ENCODE measurements at places on chromosomes 4 and X. TPM values are rescaled to one million over a fixed set of nuclear protein-coding genes. Genes with fewer than 3 reads are reported as not detected.
A peak's percentile ranks its signal among the peaks of the same experiment; 100 is the strongest.

VEGFC gene
- 6.4 TPM for total RNA-seq

TAF7L gene
- total RNA-seq = 1.1 TPM

DNA sequence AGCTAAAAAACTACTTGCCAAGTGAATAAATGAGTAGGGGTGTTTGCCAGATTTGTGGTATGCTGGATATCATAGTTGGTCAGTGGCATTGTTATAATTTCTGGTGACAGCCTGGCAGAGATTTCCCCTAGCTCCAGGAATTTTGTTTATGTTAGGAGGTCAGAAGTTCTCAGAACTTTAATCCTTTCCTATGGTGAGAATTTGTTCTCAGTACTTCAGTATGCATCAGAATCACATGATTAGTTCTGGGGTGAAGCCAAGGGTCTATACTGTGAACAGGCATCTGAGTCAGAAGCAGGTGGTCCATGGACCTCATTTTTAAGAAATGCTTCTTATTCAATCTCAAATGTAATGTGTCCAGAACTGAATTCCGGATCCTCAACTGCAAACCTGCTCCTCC is 10.5 kb downstream of the RASSF6 start:
- peak; percentile 4 for DNase-seq

PGM2 gene
- total RNA-seq = 30.0 TPM

Data from SK-MEL-5 (cell line).